Jurkat, Clone E6-1 (cell line): ENCODE measurements at places on chromosomes 4 and X.

DNA sequence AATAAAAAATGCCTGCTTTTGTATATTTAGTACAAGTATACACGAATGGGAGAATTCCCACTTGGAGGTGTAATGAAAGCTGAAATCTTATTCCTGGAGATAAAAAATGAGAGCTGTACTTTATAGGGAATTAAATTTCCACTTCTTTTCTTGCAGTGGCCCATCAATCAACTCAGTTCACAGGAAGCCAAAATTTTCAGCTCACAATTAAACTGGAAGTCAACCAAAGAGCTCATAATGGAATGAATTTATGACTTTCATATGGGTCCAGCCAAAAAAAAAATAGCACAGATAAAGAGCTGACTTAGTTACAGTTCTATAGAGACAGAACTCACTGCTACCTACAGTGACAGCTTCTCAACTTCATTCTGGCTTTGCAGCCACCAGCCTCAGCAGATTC is 115.2 kb upstream of the TBC1D9 start:
- no peak for DNase-seq

DNA sequence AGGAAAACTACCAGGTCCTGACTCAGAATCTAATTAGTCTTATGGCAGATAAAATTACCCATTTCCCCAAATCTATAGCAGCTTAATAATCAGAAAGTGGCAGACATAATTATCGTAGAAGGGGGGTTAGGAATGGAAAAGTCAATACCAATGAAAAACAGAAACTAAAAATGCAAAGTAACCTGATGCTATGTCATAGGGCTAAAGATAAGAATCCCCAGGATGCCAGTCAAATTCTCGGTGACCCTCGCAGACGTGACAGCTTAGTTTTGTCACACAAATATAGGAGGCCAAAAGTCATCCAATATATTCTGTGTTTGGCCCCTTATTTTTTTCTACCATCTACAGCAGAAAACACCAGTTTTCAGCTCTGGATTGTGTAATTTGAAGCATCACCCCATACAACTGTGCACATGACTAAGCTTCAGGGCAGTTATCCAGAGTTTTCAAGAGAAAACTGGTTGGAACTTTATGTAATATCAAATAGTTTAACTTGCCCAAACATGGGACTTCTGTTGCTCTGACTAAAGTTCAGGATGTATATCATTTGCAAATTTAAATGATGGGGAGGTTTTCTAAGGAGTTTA is 30.9 kb downstream of the RASSF6 start:
- no peak for DNase-seq

GRCh38 chr4:99723612-99724011 is 66.0 kb upstream of the C4orf54 start:
- DNase-seq = no peak

- DNase-seq = no peak
Measured at GRCh38 chrX:108271397-108271787, 166.8 kb downstream of the COL4A6 start.

GRCh38 chr4:180923486-180923885 is 1319.7 kb upstream of the TENM3 start:
- DNase-seq = no peak

GRCh38 chrX:39645178-39645895 is 452.4 kb downstream of the BCOR start:
- DNase-seq = no peak

DNA sequence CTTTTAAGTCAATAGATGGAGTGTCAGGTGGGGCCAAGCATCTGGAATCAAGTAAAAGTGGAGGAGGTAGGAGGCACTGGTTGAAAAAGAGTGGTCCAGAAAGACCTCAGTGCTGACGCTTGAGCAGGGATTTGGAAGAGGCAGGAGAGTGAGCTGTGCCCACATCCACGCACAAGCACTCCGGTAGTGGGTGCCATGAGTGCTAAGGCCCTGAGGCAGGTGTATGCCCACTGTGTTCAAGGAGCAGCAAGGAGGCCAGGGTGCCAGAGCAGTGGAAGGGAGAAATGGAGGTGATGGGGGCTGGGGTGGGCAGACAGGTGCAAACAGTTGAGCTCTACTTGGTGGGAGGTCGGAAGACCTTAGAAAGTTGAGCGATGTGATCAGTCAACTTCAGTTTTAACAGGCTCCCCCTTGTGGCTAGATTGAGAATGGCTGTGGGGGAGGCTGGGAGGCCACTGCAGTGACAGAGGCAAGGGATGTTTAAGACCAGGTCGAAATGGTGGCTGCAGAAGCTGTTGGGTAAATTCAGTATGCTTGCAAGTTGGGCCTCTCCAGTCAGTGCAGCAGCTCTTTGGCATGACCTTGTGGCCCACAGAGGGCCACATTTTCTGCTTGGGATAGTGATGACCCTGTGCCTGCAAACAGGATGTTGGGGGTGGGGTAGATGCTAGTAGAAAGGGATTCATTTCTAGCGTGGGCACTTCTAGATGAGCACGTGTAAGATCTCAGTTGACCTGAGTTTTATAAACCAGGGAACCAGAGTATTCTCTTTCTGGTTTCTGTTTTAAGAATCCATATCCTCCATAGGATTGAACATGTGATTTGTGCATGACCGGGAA is 12.7 kb downstream of the TKTL1 start:
- DNase-seq = peak; percentile 67

- no peak for DNase-seq
Measured at GRCh38 chr4:3471098-3471760, 8.1 kb downstream of the DOK7 start.

DNA sequence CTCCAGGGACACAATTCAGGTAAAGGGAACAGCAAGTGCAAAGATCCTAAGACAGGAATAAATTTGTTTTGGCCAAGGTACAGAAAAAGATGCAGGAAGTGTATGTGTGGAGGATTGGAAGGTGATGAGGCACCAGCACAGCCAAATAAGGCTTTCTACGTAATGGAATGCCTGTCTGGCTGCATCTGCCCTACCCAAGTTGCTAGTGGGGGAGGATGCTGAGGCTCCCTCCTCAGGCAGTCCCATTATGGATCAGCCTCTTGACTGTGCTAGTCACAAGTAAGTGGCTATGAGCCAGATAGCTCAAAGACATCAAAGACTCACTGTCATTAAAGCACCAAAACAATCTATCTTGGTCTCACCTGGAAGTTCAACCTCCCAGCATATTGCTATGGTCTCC is 300.9 kb upstream of the FAT4 start:
- no peak for DNase-seq

GRCh38 chr4:63644396-63644795 is 764.9 kb downstream of the TECRL start:
- DNase-seq = no peak

- no peak for DNase-seq
Measured at GRCh38 chr4:39642885-39643552, 4.4 kb upstream of the SMIM14 start.

DNA sequence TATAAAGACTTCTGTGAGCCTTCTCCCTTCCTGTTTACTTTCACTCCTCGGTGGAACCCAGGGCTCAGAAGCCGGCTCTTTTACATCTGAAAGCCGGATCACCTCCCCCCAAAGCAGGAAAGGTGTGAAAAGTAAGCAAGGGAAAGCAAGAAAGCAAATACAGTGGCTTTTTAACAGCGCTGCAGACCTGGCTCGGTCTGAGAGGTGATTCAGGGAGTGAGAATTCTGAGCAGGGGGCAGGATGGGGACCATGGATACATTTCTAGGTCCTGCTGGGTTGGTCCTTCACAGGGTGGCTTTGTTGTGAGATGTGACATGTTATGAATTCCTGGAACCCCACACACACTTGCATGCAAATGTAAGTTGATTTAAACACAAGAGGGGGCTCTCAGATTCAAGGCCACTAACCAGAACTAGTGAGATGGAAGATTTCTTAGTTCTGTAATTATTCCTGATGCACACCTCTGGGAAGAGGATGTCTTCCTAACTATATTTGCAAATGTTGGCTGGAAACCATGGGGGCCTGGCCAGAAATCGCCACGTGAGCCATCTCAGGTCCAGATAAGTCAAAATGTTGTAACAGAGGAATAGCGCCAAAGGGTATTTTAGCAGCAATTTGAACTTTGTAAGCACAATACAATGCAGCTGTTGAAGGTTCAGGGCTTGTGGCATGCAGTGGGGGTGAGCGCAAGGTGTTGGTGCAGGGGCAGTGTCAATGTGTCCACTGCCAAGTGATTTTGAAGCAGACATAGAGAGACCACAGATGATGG is 670.1 kb upstream of the LCORL start:
- DNase-seq = no peak

DNA sequence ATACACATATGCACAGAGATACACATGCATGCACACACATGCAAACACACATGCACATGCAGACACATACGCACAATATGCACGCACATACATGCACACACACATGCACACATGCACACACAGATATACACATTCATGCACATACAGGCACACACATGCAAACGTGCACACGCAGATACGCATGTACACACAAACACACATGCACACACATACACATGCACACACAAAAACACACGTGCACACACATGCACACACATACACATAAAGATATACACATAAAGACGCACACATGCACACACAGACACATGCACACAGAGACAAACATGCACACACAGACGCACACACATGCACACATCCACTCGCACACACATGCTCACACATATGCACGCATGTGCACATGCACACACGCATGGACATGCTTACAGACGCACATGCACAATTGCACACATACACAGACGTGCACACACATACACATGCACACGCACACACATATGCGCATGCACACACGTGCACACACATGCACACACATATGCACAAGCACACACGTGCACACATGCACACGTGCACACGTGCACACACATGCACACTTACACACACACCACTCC is 145.2 kb downstream of the ADRA2C start:
- no peak for DNase-seq

- DNase-seq = no peak
Measured at GRCh38 chr4:38308728-38309311, 348.6 kb downstream of the PTTG2 start.
